Lower leg skin (tissue), 4 donors: ENCODE measurements at places on chromosomes 4 and X. TPM values are rescaled to one million over a fixed set of nuclear protein-coding genes. Genes with fewer than 3 reads are reported as not detected.

DNA sequence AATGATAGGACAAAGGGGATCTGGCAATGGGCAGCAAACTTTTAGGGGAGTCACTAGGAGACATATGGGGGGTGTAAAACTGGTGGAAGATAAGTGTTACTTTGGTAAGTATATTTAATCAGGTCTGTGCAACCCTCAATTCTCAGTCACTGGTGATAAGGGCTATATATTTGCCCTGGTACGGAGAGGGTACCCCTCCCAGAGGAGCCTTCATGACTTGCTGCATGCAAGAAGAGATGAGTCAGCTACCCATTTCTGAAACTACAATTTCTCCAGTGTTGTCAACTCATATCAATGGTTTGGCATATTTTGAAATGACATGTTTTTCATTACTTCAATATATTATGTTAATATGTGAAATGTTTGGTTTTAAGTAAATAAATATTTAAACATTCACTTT lies 14.3 kb downstream of the SMARCAD1 start:
- no peak for DNase-seq

GRCh38 chrX:103309860-103310554 lies 783 bp downstream of the BEX2 start:
- no peak for DNase-seq

DNA sequence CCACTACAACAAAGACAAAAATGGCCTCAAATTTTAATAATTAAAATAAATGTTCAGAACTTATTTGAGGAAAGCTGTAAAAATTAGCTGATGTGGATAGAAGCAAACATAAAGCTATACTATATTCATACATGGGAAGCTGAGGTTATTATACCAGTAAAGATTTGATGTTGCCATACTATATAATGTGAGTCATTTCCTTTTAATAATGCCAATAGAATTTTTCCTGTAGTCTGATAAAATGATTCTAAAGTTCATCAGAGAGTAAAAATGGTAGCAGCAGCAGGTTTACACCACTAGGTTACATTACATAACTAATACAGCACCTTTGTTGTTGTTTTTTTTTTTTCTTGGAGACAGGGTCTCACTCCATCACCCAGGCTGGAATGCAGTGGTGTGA lies 45.5 kb upstream of the CYP2U1 start:
- DNase-seq, result no peak

GRCh38 chrX:46991664-46992063 lies 79.4 kb downstream of the JADE3 start:
- DNase-seq, result no peak

The C4orf50 gene
- not detected for total RNA-seq

The TMEM150C gene
- 8.9 TPM for total RNA-seq
